ENCODE measurements at places on chromosomes 16 and 17. TPM values are rescaled to one million over a fixed set of nuclear protein-coding genes. Genes with fewer than 3 reads are reported as not detected.

TMEM95 gene
- not detected for total RNA-seq

RHBDF2 gene
- total RNA-seq: 20.5 TPM

GRCh38 chr17:50708050-50709000 lies 611 bp upstream of the ANKRD40 start:
- H3K4me3 ChIP-seq: peak overlapping the region; percentile 55
- peak overlapping the region; percentile 90 for H3K27ac ChIP-seq
- peaks cover 18% of the 10 kb centered on the region for H3K36me3 ChIP-seq
- peak; percentile 27 for ATAC-seq
- no peaks in the 10 kb centered on the region for H3K27me3 ChIP-seq

DNA sequence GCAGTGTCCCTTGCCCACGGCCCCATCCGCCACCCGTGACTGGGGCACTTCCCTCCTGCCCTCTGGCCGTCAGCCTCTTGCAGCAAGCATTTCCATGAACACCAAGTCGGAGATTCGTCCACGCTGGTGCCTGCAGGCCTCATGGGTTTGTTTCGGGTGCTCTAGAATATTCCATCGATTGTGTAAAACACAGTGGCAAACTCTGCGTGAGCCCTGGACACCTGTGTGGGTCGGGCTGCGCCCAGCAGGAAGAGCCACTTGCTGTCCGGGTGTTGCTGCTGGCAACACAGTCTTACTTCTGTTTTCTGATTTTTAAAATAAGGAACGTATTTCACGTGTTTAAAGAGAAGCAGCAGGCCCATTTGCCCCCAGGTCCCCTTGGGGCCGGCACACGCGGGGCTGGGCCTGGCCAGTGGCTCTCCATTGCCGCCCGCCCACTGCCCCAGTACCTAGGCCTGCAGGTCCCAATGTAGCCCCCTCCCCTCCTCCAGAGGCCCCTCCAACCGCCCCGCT lies 10.0 kb downstream of the CYBC1 start:
- no peaks in the 10 kb centered on the region for H3K4me1 ChIP-seq
- H3K27me3 ChIP-seq: no peaks in the 10 kb centered on the region
- H3K4me3 ChIP-seq: peak overlapping the region; percentile 4
- ATAC-seq: peak; percentile 14

GRCh38 chr17:11245187-11245586 lies 4.2 kb downstream of the SHISA6 start:
- ATAC-seq: no peak
- H3K27ac ChIP-seq: no peak overlapping the region
- H3K4me1 ChIP-seq: peaks cover 2% of the 10 kb centered on the region
- no peak overlapping the region for H3K4me3 ChIP-seq
